Activated CD4-positive, alpha-beta memory T cell treated with anti-CD3 and anti-CD28 coated beads for 36 hours (primary cell): ENCODE measurements at places on chromosomes 2 and 18.

GRCh38 chr2:136250131-136250530, 132.2 kb upstream of the CXCR4 start:
- DNase-seq = no peak

- DNase-seq = no peak
Measured at GRCh38 chr18:27666016-27666415, 480.9 kb upstream of the CHST9 start.

DNA sequence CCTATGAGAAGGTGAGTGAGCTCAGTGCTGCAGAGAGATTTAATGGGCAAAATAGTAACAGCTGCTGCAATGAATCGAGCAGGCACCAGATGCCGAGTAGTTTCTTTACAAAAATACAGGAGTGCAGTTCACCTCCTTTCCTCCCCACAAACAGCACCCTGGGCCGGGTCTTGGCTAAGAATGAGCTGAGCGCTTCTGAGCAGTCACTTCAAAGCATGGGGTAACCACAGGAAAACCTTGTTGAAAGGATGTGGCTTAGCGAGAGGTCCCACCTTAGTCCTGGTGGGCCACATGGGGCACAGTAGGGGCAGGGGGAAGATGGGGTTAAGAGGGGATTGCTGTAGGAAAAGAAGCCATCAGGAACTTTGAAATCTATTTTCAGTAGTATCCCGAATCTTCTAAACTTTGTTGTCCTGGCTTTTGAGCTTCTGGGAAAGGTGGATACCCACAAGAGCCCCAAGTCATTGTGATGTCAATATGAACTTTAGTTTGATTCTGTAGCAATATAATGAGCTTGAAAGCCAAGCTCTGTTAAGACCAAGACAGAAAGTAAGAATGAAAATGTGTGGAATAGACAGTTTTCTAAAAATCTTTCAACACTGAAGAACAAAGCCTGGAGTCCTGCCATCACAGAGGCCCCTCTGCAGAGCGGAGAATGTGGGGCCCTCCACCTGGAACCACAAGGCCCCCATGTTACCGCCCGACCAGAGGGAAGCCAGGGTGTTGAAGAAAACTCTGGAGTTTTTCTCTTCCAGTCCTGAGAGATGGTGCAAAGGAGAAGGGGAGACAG, 101.0 kb upstream of the ZNF236 start:
- DNase-seq = peak; percentile 69

GRCh38 chr18:3873698-3874097, 423.7 kb downstream of the TGIF1 start:
- no peak for DNase-seq

- no peak for DNase-seq
Measured at GRCh38 chr2:28929581-28929980, 35.1 kb downstream of the WDR43 start.

GRCh38 chr2:40095000-40095399, 315.9 kb upstream of the THUMPD2 start:
- no peak for DNase-seq

DNA sequence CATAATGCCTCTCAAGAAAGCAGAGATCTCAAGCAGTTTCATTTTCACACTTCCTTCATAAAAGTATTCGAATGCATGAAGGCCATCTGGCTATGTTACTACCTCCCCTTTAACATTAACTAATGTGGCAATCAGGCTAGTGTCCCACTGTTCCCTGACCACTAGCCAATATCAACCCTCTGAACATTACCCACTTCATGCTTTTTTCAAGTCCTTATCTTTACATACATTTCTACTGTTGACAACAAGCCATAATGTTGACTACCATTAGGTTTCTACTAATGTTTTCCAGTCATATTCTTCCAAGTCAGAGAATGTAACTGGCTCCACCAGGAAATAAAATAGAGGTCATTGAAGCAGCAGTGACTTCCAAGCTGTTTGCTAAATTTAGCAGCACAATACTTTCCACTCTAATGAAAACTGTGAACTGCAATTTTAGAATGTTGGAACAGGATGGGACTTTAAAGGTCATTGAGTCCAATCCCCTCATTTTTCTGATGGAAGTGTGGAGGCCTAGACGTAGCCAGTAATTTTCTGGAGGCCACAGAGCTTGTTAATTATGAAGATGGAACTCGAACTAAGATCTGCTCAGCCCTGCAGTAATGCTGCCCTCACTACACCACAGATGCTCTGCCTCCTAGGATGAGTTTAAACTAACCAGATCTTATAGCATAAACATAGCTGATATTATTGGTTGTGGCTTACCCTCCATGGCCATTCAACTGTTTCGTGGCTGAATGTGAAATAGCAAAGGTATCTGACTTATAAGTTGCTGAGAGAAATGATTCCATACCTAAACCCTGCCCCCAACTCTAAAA, 630 bp upstream of the PPP1R1C start:
- DNase-seq = no peak

DNA sequence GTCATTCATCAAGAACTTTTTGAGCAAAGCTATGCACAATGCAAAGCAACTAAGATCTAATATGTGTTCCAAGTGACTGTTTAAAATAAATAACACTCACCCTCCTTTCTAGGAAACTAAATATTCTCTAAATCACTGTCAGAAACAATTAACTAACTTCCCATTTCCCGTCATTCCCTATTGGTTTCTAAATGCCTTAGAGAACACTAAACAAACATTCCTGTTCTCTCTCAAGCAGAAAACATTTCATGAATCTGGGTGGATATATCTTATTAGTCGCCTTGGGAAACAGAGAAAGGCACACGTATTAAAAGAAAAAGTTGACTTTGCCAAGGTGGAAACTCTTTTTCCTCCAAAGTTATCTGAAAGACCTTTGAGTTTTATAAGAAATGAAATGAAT, 735.2 kb downstream of the MBD2 start:
- DNase-seq = no peak

DNA sequence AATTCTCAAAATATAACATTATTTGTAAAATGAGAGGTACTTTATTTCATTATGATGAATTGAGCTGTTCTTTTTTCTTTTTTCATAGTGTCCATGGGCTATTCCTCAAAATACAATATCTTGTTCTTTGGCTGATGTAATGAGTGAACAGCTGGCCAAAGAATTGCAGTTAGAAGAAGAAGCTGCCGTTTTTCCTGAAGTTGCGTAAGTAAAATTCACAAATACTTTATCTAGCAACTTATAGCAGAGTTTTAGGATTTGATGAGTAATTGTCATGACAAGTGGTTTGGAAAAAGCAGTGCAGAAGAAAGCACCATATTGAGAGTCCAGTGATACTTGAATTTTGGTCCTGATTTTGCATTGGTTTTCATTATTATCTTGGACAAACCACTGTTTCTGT, 9.8 kb downstream of the RIOK3 start:
- no peak for DNase-seq

DNA sequence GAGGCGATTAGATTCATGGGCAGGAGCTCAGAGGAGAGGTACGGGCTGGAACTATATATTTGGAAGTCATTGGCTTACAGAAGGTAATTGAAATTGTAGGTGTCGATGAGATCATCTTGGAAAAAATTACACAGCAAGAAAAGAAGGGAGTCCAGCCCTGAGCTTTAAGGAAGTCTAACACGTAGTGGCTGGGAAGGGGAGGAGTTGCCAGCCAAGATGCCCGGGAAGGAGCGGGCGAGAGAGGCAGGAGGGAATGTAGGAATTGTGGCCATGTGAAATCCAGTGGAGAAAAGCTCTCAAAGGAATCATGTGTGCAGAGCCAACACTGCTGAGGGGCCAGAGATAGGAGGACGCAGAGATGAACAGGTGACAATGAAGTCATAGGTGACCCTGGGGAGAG, 25.6 kb upstream of the SCYGR1 start:
- DNase-seq = no peak

DNA sequence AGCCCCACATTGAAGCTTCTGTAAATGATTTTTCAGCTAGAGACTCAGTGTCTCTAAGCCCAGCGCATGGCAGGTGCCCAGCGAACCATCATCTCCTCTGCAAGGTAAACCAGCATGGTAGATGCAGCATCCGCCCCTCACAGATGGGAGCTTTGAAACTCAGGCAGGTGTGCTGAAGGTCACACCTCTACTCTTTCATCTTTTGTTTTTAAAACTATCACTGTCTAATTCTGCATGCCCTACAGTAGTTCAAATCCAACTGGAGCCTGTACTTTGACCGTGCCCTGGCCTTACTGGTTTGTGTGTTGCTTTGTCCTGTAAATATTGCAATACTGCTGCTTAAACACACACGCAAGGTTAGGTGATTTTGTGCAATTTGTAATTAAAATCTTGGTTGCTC, 831.1 kb downstream of the GALR1 start:
- no peak for DNase-seq

GRCh38 chr2:119598596-119599263, 54.5 kb downstream of the CFAP221 start:
- DNase-seq = no peak

- DNase-seq = no peak
Measured at GRCh38 chr2:217327953-217328621, 468.2 kb upstream of the TNP1 start.

DNA sequence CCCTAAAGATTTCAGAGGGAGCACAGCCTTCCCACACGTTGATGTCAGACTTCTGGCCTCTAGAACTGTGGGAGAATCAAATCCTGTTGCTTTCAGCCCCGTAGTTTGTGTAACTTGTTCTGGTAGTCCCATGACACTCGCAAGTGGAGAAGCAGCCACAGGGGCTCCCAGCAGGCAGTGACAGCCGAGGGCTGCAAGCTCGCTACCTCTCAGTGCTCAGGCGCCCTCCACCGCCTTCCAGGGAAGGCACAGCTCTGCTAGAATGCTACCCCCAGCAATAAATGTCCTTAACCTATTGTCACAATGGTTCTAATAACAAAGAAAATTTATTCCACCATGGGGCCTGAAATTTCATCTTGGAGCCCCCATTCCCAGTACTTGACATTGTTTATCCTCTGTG, 143.1 kb upstream of the ZNF236 start:
- no peak for DNase-seq

DNA sequence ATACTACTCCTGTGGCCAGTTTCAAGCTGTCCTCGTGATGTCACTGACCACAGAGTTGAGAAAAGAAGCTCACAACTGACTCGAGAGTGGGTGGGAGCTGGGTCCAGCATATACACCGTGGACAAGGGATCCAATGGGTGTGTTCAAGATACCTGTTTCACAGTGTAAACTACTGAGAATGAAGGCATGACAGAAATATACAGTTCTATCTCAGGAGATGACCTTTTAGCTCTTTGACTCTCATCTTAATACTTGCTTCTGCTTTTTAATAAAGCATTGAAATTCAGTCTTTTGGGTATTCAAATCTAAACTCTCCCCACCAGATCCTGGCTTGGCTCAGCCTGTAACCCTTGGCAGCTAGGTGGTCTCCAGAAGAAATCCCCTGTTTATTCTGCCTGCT, 130.1 kb downstream of the MAP2 start:
- no peak for DNase-seq

DNA sequence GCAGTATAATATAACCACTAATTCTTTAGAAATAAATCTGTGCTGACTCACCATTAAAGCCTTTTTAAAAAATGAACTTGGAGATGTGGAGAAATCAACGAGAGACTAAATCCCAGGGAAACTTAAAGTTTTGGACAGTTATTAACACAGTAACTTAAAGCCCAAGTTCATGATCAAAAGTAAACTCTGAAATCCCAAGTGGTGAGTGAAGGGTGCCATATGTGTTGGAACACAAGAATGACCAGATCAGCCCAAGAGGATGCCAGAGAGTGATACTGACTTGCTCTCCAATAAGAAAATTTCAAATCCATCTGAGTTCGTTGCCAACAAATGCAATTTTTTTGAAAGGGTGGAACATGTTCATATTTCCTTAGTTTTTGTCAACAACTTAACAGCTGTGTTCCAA, 838.1 kb upstream of the ACVR2A start:
- DNase-seq = no peak

GRCh38 chr2:163123526-163123925, 285.0 kb upstream of the KCNH7 start:
- no peak for DNase-seq

DNA sequence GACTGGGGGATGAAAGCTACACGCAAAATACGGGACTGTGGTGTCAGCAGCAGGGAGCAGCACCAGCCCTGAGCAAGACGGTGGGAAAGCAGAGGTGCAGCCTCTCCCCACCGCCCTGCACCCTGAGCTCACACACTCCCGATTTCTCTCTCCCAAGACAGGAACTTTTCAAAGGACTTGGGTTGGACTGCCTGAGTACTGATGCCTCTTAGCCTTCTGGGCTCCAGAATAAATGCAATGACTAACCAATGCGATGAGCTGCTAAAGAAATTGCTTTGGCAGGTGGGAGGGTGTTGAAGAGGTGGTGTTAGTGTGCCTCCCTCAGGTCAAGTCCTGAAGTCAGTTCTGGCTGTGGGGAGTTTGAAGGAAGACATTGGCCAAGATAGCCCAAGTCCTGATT, 9.6 kb downstream of the TRIM54 start:
- no peak for DNase-seq

DNA sequence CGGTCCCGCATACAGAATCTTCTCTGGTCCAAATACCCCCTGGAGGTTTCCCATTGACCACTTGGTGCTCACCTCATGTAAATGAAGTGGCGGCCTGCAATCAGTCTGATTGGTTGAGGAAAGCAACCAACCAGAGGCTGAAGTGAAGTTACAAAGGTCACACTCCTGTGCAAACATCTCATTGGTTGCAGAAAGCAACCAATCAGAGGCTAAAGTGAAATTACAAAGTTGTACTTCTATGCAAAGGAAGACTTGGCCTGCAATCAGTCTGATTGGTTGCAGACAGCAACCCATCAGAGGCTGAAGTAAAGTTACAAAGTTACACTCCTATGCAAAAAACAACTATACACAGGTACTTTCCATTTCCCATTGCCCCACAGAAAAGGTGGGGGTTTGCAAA, 2.5 kb upstream of the SP100 start:
- peak; percentile 35 for DNase-seq

DNA sequence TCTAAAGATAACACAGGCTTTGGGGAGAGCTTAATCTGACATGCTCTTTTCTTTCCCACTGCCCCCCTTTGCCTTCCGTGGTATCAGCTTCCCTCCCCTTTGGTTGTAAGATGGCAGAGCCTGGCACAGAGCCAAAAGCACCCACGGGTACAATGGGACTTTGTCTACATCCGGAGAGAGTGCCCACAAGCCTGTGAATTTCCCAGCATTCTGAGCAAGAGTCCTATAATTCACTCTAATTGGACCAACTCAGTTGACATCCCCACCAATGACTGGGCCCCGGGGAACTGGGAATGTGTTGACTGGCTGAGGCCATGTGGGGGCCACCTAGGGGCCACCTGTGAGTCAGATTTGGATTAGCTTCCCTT, 20.1 kb upstream of the C2orf72 start:
- DNase-seq = peak; percentile 15

- no peak for DNase-seq
Measured at GRCh38 chr2:176120364-176121189, 1.9 kb upstream of the HOXD9 start.

DNA sequence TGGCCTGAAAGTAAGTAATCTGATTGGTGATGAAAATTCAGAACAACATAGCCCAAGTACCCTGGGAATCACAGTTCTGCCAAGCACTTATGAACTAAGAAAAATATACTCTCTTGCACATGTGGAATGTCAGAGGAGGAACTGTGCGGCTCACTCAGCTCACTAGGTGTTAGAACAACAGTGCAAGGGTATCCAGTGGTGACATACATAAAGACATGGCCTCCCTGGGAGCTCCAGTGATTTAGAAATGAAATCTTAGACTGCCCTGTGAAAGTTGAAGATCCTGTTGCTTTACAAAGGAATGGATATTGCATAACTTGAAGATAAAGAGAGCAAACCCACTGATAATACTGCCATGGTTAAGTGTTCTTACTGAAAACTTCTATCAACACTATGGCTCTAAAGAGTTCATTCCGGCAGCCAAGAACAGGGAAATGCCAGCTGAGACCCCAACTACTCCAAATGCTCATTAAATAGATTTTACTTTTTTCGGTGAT, 246.2 kb downstream of the ARHGAP15 start:
- DNase-seq = no peak

- no peak for DNase-seq
Measured at GRCh38 chr2:56118474-56118873, 65.3 kb upstream of the CCDC85A start.
